ENCODE measurements at places on chromosomes 7 and 10.

GRCh38 chr10:103493916-103494877, 692 bp downstream of the NEURL1 start:
- no peak for DNase-seq

DNA sequence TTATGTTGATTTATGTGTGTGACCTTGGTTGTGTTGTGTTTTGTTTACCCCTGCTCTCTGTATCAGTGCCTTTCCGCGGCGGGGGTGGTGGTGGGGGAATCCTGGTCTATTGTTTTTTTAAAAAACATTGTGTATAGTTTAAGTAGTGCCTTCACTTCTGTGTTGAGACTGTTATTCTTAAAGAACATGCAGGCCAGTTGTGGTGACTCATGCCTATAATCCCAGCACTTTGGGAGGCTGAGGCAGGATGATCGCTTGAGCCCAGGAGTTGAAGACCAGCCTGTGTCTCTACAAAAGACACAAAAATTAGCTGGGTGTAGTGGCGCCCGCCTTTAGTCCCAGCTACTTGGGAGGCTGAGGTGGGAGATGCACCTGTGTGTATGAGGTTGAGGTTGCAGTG, 429.0 kb upstream of the LRGUK start:
- no peak for DNase-seq

DNA sequence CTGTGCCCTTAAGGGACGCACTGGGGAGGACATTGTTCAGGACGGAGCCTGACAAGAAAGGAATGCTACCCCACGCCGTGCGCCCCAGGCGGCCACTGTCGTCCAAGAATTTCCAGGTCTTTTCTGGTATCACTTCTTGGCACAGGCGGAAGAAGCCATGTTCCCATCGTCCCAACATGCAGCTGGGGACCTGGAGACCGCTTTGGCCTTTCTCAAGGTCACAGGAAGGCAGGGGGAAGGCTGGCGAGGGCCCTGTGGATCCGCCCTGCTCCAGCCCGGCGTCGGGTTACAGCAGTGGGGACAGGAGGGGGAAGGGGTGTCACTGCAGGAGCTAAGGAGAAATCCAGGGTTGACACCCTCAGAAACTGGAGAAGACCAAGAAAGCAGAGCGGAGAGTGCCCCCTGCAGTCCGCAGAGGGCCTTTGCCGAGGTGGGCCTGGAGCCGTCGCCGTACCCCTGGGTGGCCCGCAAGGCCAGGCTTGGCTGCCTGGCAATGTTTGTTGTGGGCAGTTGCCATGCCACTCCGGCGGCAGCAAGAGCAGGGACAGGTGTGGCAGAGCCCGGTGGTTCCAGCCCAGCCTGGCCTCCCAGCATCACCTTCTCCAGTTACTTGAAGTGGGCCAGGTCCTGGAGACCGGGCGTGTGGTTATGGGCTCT, 104.1 kb downstream of the LHPP start:
- DNase-seq = peak; percentile 81

- peak; percentile 72 for DNase-seq
These were observed 21.2 kb downstream of the ATP6V1F start for GRCh38 chr7:128883622-128884448.

- DNase-seq = no peak
These were observed 462.1 kb upstream of the GALNT17 start for GRCh38 chr7:70669854-70670253.
